Memory B cell (primary cell): ENCODE measurements at places on chromosomes 16 and 17.

GRCh38 chr16:48526958-48527331, 83.0 kb downstream of the N4BP1 start:
- DNase-seq, result no peak

- DNase-seq, result no peak
Measured at GRCh38 chr16:30069611-30070462, 4.3 kb downstream of the ALDOA start.

GRCh38 chr17:69709441-69709840, 294.9 kb downstream of the MAP2K6 start:
- DNase-seq, result no peak

GRCh38 chr16:76114681-76115080, 162.5 kb upstream of the CNTNAP4 start:
- no peak for DNase-seq

DNA sequence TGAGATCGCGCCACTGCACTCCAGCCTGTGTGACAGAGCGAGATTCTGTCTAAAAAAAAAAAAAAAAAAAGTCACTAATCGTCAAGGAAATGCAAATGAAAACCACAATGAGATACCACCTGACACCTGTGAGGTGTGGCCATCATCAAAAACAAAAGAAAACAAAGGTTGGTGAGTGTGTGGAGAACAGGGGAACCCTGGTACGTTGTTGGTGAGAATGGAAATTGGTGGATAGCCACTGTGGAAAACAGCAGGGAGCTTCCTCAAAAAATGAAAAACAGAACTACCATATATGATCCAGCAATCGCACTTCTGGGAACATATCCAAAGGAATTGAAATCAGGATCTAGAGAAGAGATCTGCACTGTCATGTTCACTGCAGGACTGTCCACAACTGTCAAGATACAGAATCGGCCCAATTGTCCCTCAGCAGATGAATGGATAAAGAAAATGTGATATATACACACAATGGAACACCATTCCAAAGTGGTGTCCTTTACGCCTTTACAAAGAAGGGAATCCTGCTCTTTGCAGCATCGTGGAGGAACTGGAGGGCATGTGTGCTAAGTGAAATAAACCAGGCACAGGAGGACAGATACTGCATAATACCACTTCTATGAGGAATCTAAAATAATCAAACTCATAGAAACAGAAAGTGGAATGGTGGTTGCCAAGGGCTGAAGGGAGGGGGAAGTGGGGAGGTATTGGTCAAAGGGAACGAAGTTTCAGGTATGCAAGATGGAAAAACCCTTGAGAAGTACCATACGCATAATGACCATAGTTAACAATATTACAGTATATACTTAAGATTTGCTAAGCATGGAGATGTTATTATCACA, 63.5 kb upstream of the PLCG2 start:
- no peak for DNase-seq

GRCh38 chr17:82278786-82279391, 5.4 kb upstream of the CSNK1D start:
- DNase-seq, result no peak

GRCh38 chr16:50718061-50718760, 23.7 kb upstream of the CYLD start:
- no peak for DNase-seq

DNA sequence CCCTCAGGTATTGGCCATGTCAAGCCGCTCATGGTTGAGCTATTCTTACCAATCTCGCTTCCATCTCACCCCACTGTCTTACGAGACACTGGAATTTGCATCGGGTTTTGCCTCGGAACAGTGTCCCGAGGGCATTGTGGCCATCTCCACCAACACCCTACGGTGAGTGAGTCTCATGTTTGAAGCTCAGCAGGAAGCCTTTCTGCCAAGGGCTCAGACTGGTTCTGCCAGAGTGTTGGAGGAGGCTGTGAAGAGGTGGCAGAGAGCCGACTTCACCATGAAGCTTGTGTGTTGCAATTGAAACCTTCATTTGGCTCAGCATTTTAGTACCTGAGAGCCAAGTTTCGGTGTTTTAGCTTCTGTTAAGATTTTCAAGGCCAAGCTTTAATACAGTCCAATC, 38.0 kb downstream of the SF3B3 start:
- no peak for DNase-seq

DNA sequence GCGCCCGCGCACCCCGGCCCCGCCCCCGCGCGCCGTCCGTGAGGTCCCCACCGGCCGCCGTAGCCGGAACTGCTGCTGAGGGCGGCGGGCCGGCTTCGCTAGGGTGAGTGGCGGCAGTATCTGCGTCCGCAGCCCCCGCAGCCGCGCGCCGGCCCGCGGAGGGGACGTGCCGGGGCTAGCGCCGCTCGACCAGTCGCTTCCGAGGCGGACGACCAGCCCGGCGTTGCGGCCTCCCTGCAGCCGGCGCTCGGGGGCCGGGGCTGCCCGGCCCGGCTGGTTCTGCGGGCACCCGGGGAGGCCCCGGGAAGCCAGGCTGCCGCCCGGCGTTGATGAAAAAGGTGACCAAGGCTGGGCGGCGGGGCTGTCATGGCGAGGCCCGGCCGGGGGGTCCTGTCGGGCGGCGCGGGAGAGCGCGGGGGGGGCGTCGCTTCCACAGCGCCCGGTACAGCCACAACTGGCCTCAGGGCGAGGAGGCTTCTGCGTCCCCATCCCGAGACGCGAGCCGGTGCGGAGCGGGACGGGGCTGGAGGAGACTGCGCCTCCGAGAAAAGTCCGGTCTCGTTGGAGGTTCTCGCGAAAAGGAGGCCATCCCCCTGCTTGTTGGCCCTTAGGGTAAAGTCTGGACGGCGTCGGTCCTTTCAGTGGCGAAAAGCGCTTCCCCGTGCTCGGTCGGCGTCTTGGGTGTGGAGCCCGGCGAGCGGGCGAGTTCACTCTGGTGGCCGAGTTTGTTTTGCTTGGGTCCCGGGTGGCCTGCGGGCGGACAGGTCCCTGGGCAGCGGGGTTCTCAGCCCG, at the start of gene CRAMP1:
Gene CRAMP1, plus strand, starts transcription at position 41 of the 792 bp plus-strand sequence. CDS start 2,280 bp downstream, outside the sequence.
- peak; percentile 35 for DNase-seq
